ENCODE measurements at places on chromosomes 3 and 15.
A peak's percentile ranks its signal among the peaks of the same experiment; 100 is the strongest.

DNA sequence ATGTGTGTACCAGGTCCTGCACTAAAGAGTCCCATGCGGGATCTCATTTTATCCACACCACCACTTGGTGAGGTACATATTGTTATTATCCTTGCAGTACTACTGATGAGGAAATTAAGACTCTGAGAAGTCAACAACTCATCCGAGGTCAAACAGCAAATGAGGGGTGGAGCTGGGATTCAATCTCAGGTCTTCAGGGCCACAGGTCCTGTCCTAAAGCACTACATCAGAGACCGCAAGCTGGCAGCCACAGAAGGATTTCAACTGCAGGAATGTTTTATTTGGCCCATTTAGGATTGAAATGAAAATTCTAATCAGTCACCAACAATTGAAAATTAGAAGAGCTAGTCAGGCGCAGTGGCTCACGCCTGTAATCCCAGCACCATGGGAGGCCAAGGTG lies 131.4 kb downstream of the ADAMTS17 start:
- DNase-seq = no peak

DNA sequence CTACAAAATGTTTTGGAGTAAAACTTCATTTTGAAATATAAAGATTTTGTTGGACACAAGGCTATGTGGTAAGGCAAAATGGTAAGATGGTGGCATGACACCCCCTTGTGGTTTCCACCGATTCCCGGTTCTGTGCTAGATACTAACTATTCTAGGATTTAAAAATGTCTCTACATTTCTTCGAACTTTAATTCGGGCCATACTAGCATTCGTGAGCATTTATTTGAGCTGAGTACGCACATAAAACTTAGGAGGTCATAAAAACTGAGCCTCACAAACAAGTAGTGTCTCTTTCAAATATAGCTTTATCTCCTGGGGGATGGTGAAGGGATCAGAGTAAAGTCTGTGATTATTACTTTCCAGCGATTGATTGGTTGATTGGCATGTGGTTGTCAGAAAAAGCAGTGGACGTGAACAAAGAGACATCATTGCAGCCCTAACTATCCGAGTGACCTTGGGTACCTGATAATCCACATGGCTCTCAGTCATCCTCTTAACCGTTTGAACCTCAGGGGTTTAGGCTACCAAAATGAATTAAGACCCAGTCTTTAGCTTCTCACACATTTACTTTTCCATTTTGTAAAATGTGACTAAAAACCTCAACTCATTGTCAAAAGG lies 1.1 kb upstream of the ZNF639 start:
- peak; percentile 22 for DNase-seq

DNA sequence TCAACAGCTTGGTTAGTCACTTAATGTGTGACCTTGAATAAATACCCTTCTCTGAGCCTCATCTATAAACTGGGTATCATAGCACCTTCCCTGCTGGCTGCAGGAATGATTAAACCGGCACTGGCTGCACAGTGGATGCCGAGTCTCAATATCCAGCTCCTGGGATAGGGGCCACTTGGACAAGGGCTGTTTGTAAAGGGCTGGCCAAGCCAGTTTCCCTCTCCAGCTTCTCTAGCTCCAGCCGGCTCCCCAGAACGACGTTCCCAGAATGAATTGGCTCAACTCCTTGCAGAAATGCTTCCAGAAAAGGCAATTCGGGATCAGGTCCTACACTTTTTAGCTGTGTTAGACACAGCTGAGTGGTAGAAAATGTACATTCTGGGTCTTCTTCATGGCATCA lies 58.8 kb downstream of the LSM3 start:
- DNase-seq = no peak

- DNase-seq = no peak
Observed at GRCh38 chr15:80551348-80551747, 143.8 kb upstream of the ABHD17C start.

DNA sequence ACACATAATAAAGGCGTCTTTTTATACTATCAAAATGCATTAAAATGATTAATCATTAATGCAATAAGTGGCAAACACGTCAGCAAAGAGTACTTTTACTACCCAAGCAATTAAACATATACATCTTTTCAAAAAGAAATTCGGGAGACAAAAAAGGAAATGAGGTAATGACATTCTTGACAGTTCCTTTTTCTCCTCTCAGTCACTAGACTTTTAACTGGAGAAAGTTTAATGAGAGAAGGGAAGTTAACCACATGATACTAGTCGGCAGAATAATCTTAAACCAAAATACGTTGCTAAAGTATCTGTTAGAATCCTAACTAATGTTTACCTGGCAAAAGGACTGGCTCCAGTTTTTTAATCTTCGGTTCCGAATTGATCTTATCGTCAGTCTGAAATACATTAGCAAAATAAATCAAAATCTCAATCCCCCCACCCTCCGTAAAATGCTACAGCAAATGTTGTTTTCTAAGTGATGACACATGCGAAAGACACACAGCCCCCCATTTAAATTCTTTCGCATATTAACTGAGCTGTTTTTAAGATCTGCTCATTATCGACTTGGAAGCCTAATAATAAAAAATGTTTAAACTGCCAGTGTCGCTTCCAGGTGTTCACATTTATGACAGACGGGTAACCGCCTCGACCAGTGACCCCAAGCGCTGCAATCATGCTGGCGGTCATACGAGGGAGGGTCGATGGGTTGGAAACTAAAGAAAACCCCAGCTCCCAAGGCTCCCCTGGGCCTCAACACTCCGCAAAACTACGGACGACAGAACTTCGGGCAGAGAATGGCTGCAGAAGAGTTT lies 778 bp downstream of the MTMR10 start:
- no peak for DNase-seq

DNA sequence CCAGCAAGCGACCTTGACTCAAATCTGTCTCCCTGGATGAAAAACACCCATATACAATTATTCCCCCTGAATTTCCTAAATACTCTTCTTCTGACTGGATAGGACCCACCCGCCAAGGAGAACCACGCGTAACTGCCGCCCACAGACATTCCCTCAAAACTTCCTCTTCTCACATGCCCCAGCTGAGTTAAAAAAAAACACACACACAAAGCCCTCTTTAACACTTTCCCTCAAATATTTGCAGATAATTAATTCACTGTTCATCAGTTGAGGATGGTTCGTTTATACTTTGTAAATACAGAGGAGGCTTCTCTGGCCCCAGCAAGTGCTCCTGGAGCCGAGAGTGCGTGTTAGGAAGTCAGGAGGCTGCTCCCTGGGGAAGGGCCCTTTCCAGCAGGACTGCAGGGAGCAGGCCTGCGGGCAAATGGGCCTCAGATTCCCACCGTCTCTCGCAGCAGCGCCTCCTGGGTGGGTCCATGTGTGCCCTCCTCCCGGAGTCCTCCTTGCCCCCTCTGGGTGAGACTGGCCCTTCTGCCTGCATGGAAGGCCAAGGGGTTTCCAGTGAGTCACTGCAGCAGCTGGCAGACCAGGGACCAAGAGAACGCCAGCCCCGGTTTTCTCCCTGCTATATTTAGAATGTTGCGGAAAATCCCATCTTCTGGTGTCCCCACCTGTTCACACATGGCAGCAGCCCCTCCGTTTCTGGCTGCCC lies 46.8 kb downstream of the MGLL start:
- DNase-seq = no peak

DNA sequence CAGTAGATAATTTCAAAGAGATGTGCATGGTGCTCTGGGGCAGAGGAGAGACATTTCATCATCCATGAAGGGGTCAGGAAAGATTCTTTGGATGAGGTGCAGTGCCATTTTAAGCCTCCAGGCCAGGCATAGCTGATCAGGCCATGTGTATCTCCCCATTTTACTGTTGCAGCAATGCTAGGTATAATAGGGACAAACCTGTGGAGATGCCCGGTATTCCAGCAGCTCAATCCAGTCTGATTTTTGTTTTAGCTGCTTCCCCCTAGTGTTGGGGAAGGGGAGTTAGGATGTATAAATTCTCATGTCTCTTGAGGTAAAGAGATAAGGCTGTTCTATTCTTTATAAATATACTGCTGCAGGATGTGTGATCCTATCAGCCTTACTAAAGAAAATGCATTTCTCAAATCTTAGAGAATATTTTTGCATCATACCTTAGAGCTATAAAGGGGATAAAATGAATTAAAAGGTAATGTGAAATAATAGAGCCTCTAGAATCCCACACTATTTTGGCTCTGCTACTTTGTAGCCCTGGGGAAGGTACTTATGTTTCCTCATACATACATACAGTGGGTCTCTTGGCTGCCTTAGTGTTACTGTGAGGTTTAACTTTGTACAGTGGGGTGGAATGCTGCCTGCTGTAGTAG lies 5.2 kb downstream of the CDV3 start:
- DNase-seq = no peak

DNA sequence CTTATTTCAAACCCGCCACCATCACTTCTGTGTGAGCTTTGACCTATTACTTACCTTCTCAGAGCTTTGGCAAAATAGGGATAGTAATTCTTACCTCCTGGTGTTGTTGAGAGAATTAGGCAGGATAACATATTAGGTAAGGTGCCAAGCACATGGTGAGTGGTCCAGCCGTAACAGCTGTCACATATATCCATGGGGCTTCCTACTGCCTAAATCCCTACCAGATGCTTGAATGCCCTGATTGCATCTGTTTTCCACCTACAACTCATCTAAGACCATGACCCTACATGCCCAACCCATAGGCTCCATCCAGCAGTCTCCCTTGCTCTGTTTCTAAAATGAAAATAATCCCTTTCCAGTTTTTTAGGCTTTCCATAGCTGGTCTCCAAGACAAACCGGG lies 162.3 kb upstream of the NR2E3 start:
- no peak for DNase-seq

GRCh38 chr15:46569781-46570180 lies 935.0 kb downstream of the SQOR start:
- no peak for DNase-seq

DNA sequence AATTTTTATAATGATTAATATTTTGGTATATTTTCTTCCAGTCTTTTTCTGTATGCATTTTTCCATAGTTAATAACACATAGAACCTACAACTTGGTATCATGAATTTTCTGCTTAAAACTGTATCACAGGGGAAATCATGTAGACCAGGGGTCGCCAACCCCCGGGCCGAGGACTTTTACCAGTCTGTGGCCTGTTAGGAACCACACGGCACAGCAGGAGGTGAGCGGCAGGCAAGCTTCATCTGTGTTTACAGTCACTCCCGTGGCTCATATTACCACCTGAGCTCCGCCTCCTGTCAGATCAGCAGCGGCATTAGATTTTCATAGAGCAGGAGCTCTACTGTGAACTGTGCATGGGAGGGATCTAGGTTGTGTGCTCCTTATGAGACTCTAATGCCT lies 54.7 kb downstream of the RPL22L1 start:
- no peak for DNase-seq

- peak; percentile 77 for DNase-seq
Observed at GRCh38 chr3:108818404-108818803, 4.2 kb upstream of the TRAT1 start.

DNA sequence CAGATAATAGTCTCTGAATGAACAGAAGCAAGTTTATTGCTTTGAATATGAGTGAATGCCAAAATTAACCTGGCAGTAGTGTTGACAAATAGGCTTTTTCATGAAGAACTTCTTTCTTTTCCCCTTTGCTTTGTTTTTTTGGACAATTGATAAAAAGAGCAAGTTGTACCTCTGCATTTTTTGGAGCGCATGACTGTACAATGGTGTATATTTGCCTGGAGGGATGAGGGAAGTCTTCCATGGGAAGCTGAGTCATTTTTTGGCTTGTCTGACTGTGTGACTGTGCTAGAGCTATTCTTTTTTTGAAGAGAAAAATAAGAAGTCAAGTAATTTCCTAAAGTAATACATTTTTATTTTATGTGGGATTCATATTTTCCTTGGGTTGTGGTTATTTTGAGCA lies 186.9 kb downstream of the KLHL25 start:
- DNase-seq = no peak

GRCh38 chr3:116877968-116878367 lies 168.4 kb downstream of the TUSC7 start:
- DNase-seq = no peak

GRCh38 chr3:112807685-112808084 lies 39.0 kb downstream of the CD200R1L start:
- DNase-seq = peak; percentile 10

DNA sequence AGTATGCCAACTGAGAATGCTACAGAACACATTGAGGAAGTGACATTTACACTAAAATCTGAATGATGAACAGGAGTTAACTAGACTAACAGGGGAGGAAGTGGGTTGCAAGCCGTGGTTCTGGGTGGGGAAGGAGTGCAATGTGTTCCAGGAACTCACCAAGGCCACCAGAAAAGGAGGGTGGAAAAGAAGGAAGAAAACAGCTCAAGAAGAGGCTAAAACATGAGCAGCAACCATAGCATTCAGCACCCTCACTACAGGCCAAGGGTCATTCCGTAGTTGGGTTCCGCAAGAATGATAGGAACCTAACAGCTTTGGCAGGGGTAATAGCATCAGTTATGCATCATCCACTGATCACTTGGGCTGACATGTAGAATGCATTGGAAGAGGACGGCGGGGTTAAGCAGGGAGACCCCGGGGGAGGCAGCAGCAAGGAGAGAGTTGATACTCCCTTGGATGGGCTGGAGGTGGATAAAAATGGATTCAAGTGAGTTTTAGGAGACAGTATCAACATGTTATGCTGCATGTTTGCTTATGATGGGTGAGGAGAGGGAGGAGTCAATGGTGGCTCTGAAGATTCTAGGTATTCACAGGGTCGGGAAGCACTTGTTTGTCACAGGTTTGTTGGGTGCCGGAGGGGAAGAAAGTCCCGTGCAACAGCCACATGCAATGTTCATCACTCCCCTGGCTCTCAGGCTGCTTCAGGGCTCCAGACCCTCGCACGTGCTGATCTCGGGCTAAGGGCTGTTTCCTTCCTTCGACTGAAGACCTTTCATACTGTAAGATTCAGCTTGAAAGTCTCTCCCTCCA lies 53.2 kb downstream of the LIPC start:
- DNase-seq = peak; percentile 69

- DNase-seq = no peak
Observed at GRCh38 chr3:178003756-178004155, 532.5 kb upstream of the KCNMB2 start.

DNA sequence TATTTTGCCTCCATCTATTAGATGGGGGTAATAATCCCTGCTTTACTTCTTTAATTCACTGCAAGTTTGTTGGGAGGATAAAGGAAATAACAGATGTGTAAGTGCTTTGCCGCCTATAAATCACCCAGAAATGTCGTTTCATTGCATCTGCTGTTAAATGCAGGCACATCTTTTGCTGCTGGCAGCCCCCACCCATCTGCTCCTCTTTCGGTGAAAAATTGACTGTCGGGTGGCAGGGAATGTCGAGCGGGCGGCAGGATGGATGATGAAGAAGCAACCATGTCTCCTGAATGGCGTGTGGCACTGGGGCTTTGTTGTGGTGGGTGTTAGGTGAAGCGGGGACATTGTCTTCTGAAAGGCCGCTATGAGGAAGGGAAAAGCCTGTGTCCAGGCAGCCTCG lies 543 bp upstream of the REC114 start:
- no peak for DNase-seq
